Activated effector memory CD4-positive, alpha-beta T cell treated with anti-CD3 and anti-CD28 coated beads, Interleukin-2, amount 50 U/mL, for 16 hours (primary cell): ENCODE measurements at places on chromosomes 2 and 18.

GRCh38 chr2:150138587-150138986, 348.9 kb downstream of the RND3 start:
- no peak for DNase-seq

DNA sequence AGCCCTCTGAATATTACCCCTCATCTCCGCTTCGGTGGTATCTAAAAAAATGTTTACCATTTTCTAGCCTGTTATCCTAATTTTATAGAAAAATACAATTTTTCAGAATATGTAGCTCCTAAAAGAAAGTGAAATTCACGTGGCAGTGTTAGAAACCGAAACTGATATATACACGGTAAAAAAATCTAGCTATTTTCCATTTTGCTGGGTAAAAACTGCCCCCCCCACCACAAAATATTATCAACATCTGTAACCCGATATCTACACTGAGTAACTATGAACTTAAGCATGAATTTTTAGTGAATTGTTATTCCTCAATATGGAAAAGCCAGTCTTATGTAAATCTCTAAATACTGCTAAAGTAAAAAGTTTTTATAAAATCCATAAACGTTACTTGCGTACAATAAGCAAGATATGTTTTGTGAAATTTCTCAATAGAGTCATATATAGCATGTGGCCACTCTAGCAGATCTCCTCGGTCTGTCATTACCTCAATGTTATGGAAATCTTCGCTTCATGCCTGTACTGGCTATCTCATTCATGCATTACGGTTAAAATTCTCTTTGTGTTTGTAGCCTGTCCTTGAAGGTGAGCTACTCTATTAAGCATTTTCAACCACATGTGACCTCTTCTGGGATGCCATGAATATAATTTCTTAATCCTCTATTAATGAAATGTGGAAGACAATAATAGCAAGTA, 524.2 kb downstream of the TRIB2 start:
- no peak for DNase-seq

GRCh38 chr2:240806006-240806405, 14.0 kb downstream of the KIF1A start:
- DNase-seq, result no peak

- no peak for DNase-seq
Observed at GRCh38 chr2:121049950-121050585, 234.9 kb downstream of the TFCP2L1 start.
